ENCODE measurements at places on chromosomes 7 and 10. TPM values are rescaled to one million over a fixed set of nuclear protein-coding genes. Genes with fewer than 3 reads are reported as not detected.
A peak's percentile ranks its signal among the peaks of the same experiment; 100 is the strongest.

DNA sequence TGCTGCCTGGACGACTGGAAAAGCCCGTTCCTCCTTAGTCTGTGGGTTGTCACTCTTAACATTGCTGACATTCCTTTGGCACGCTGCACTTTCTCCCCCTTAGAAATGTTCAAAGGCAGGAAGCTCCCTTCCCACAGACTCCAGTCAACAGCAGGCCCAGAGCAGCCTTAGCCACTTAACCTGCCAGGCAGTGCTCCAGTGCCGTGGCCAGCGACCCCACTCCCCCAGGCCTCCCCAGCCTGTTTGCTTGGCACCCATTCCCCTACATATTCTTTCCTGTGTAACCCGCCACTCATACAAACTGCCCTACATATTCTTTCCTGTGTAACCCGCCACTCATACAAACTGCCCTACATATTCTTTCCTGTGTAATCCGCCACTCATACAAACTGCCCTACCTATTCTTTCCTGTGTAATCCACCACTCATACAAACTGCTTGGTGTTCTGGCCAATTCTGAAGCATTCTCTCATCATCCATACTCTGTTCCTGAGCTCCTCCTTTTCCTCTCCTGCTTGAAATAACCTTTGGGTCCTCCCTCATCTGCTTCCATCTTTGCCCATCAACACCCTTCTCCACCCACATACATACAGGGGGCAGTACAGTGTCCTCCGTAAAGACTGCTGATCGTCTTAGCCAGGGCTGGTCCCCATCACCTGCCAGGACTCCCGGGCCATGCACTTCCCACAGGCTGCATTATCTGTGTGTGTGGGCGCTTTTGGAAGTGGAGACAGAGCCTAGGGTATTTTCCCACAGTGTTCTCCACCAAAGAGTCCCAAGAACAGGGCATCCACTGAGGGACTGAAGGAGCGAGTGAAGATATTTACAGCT lies 57.3 kb downstream of the ADARB2 start:
- no peak for DNase-seq

DNA sequence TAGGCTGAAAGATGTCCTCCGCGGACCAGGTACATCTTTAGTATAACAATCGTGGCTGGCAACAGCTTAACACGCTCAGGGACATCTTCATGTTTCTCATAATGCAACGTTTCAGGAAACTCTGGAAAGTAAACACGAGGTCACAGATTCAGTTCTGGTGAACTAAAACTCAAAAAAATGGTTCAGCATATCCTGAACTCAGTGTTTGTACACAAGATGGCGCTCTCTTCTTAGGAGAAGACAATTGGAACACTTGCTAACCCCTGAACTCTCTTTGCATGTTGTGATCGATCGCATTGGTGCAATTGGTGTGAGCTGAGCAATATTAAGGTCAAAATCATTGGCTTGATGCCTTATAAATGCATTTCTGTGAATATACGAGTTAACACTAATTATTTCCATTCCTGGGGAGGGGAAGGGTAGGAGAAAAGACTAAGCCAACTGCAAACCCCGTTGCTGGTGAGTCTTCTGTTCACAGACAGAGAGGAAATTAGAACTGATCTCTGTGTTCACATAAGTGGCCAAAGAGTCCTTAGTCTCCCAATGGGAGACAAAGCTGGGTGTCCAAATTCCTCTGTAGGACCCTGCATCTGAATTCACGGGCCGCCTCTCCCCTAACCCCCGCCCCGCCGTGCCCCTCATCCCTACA lies 52.6 kb upstream of the FAM180A start:
- DNase-seq = peak; percentile 75

DNA sequence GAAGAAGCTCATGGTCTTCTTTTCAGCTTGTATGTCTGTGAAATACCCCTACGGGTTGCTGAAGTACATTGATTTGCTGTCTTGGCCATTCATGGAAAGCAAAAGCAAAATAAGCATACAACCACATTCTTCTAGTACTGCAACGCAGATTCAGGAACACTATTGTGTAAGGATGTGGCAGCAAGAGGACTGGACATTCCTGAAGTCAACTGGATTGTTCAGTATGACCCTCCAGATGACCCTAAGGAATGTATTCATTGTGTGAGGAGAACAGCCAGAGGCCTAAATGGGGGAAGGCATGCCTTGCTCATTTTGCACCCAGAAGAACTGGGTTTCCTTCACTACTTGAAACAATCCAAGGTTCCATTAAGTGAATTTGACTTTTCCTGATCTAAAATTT lies 133.4 kb upstream of the ANKRD1 start:
- DNase-seq = no peak

Gene TAS2R40
- polyA plus RNA-seq = not detected

Gene OR13A1
- polyA plus RNA-seq = not detected

DNA sequence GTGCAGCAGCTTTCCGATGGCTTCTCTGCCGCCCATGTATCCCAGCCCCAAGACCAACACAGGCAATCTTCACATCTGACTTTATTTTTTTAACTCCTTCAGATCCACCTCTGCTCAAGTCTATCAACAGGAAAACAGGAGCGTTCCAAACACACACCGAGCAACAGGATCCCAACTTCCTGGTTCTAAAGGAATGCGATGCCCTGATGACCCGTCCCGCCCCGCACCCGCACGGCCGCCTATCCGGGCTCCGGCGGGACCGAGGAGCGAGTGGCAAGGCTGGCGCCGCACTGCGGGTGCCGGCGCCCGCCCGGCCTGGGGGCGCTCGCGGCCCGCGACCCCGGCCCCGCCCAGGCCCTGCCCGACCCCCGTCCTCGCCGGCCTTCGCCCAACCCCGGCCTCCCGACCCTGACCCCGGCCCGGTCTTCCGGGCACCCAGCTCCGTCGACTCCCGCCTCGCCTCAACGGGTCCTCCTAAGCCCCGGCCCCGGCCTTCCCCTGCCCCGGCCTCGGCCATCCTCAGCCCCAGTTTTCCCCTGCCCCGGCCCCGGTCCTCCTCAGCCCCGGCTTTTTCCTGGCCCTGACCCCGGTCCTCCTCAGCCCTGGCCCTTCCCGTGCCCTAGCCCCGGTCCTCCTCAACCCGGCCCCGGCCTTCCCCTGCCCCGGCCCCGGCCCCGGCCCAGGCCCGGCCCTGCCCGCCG lies 730 bp downstream of the LARP4B start:
- DNase-seq = peak; percentile 61

Gene FGFR2
- polyA plus RNA-seq = not detected

- peak; percentile 63 for DNase-seq
Measured at GRCh38 chr10:33008499-33009243, 50.6 kb upstream of the ITGB1 start.

- no peak for DNase-seq
Measured at GRCh38 chr10:114615600-114616007, 42.5 kb downstream of the ABLIM1 start.

- DNase-seq = no peak
Measured at GRCh38 chr10:113880236-113880635, 25.8 kb downstream of the NHLRC2 start.

Gene LBX1
- polyA plus RNA-seq = not detected

- no peak for DNase-seq
Measured at GRCh38 chr7:18786796-18787195, 291.2 kb downstream of the HDAC9 start.

Gene CCDC172
- polyA plus RNA-seq = not detected

Gene SLC13A4
- polyA plus RNA-seq = 0.66 TPM
